ENCODE measurements at places on chromosomes 12 and 14.

- DNase-seq: no peak
Observed at GRCh38 chr12:26773313-26774104, 59.5 kb downstream of the ITPR2 start.

DNA sequence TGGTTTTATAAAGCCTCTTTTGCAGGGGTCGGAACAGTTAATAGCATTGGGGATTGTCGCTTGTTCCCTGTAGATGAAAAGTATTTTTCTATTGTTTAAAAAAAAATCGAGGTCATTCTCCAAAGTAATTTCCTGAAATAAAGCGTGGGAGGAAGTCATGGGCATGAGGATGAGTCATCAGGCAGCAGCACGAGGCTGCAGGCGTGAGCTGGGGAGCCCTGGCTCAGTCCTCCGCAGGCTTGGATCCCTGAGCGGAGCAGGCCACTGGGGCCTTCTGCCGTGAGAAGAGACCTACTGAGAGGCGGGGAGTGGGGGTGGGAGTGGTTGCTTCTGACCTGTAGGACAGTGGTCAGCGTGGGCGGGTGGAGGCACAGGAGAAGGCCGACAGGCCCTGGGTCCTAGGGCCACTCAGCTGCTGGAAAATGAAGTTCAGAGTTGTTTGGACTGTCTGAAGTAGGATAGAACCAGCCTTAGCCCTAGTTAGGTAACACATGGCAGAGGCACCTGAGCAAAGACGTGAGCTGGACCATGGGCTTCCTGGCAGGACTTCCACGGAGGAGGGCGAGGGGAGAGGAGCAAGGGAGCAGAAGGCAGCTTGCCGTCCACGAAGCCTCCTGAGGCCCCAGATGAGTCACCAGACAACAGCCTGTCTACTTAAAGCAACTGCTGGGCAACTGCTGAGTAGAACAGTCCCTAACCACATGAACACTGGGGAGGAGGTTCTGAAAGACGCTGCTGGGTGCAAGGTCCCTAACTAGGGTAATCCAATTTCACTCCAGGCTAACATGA, 21.1 kb upstream of the LGALS3 start:
- DNase-seq: no peak

DNA sequence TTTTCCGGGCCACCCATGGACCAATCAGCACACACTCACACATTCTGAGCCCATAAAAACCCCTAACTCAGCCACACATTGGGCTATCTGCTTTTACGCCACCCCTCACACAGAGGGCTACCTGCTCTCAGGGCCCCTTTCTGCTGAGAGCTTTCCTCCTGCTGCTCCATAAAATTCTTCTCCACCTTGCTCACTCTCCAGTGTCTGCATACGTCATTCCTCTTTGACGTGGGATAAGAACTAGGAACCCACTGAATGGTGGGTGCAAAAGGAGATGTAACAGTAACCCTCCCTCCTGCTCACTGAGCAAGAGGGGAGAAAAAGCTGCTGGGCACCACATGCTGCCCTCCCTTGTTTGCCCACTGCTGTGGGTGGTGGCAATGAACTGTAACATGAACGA, 596.7 kb upstream of the TMEM132C start:
- no peak for DNase-seq

DNA sequence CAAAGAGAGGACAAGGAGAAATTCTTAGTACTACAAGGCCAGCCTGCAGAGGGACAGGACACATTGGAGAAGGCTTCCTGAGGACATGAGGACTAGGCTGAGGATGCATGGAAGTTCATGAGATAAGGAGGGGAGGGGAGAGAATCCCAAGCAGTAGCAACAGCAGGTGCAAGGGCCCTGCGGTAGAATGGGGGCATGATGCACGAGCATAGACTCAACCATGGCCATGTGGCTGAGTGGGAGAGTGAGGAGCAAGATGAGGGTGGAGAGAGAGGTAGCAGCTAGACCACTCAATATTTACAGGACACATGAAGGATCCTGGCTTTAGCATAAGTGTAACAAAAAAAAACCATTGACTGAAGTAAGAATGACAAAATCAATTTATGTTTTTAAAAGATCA, 128.1 kb downstream of the PPM1H start:
- DNase-seq: no peak

- no peak for DNase-seq
Observed at GRCh38 chr12:100927826-100928225, 133.2 kb downstream of the ANO4 start.

GRCh38 chr12:68876461-68876860, 56.5 kb downstream of the CPM start:
- no peak for DNase-seq

DNA sequence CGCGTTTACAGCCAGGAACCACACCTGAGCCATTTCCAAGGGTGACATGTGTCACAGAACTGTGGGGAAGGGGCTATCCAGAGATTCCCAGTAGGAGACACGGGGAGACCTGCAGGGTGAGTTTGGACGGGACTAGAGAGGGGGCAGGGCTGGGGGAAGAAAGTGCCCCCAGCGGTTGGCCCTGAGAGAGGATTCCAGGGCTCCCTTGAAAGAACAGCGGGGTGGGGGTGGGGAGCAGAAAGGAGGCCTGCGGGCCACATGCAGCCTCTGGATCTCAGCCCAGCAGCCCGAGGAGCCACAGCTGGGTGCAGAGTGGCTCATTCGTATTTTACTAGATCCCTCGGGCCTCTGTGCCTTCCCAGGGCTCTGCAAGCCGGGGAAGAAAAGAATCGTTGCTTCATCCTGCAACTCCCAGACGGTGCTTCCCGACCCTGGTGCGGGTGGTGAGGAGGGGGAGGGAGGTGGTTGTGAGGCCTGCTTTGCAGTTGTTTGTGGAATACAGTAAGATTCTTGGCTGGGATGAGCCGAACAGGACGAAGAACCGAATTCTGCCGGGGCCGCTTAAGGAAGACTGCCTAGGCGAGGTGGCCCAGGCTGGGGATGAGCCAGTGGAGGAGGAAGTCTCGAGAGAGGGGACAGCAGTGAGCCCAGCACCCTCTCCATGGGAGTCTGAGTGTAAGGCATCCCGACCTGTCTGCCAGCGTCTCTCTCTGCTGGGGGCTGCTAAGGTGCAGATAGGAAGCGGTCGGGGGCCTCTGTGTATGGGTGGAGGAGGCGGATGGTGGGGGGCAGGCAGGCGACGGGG, 36.1 kb upstream of the ANKRD9 start:
- DNase-seq: no peak

DNA sequence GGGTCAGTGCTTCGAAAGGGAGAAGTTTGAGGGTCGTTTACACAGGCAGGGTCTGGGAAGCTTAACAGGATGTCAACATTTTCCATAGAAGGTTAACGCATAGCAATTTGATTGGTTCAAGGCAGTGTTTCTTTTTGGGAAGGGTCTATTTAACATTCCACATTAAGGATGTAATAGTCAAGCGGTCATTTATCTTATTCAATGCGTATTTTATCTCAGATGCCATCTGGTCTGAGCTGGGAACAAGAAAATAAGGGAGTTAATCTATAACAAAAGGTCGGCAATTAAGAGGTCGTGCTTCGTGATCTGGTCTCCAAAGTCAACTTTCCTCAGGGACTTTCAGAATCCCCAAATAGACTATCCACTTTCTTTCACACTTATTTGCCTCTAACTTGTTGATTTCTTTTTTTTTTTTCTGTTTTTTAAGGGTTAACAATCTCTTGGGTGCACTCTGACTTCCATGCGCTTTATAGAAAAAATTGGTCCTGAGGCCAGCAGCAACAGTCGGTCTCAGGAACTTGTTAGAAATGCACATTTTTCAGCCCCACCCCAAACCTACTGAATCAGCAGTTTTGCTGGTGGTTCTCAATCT, 550 bp upstream of the RESF1 start:
- no peak for DNase-seq

GRCh38 chr14:77991128-77991772, 178.9 kb upstream of the NRXN3 start:
- DNase-seq: no peak

GRCh38 chr14:96997269-96997668, 200.1 kb downstream of the VRK1 start:
- DNase-seq: no peak

DNA sequence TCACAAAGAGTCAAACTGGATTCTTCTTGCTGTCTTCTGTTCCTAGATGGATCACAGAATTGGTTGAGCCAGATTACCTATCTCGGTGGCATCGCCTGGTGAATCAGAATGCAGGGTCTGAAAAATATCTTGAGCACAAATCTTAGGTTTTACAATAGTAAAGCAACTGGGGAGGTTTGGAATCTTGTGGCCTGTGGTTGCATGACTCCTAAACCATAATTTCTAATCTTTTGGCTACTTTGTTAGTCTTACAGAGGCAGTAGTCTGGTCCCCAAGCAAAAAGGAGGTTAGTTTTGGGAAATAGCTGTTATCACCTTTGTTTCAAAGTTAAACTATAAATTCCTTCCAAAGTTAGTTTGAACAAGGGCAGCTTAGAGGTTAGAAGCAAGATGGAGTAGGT, 1488.5 kb upstream of the FLRT2 start:
- no peak for DNase-seq

- no peak for DNase-seq
Observed at GRCh38 chr12:57215668-57216013, 953 bp upstream of the NXPH4 start.

DNA sequence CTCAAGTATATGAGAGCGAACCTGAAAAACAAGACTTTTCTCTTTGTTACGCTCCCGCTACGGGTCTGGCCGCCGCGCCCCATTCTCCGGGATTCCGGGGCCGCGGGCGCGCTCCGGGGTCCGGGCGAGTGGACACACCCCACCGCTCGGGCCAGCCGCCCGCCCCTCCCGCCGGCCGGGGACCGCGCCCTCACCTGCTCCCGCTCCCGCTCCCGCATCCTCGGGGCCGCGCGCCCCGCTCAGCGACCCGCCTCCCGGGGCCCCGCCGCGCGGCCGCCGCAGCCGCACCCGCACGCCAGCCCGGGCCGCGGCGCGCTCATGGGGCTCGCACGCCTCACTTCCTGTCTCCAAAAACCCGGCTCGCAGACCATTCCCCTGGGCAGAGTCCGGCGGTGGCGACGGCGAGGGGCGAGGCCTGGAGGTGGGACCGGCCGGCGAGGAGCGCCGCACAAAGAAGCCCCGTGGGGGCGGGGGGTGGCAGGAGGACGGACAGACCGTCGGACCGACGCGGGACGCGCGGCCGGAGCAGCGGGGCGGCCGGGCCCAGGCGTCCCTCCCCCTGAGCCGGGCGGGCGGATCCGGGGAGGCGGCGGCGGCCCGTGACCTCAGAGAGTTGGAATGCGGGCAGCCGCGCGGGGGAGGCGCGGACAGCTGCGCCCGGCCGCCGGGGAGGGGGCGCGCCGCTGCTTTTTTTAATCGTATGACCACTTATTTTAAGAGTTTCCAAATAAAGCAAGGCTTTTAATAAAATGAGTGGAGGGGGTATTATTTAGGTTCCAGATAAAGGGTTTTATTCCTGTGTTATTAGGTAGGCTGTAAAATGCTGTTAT, at the start of gene PTPN21:
Gene PTPN21, minus strand, starts transcription at position 551 of the 830 bp plus-strand sequence. CDS start 4,590 bp downstream, outside the sequence.
- DNase-seq: no peak

DNA sequence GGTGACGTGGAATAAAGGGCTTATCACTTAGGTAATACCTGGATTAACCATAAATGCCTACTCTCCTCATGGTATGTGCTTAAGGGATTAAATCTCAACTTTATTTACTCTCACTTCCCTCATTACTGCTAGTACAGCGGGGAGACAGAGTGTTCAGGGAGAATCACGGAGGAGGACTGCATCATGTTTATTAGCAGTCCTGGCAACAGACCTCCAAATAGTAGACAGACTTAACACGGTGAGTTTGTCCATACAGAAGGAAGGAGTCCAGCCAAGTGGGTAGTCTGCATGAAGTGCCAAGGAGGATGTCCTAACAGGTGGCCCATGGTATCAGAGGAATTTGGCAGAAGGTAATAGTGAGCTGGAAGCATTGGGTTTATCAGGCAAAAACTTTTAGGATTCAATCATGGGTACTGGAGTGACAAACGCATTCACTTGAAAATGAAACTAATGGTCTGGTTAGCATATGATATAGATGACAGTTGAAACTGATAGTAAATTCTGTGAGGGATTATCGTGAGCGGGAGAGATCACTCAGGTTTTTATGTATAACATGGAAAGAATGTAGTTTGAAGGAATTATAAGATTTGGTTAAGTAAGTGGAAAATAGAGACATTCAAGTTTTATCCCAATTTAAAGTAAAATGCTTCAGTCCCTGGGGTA, 471.8 kb downstream of the TMEM117 start:
- no peak for DNase-seq

DNA sequence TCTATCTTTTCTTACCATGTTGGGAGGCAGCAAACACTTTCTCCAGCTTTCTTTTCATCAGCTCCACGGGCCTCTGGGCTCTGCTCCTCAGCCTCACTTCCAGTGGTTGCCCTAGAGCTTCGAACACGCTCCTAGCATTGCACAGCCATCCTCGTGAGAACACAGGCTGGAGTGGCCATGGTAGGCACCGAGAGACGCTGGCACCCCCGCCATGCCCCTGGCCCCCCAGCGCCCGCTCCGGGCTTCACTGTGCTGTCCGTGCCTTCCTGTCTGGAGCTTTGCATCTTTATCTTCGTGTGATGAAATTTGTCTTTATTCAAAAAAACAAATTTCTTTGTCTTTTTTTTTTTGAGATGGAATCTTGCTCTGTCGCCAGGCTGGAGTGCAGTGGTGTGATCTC, 352.2 kb downstream of the TMEM121 start:
- no peak for DNase-seq

DNA sequence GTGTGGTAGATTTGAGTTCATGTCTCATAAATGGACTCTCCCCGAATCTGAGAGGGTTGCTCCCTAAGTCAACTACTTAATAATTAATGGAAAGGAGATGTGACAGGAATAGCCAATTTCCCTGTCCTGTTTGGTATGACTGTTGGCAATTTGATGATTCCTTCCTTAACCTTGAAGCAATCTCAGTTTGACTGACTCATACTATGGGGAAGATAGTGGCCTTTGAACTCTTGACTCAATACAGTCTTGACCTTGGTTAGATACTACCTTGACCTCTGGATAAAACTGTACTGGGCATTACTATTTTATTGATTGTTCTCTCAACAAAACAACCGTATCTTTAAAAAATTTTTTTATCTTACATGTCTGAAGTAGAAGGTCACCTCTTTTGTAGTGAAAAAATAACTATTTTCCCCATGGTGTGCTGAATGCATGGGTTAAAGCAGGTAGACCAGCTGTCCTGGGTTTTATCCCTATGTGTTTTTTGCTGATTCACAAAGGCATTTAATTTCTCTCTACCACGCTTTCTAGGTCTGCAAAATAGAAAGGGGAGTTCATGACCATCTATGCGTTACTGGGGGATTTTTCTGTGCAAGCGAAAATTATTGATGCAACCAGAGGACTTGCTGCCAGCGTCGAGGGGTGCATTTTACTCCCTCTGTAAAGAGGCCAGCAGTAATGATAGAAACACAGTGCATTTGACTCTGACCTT, 80.1 kb downstream of the ETV6 start:
- no peak for DNase-seq

GRCh38 chr12:25276199-25276937, 25.6 kb upstream of the KRAS start:
- DNase-seq: peak; percentile 2

- DNase-seq: no peak
Observed at GRCh38 chr12:108425238-108425795, 86.2 kb upstream of the CMKLR1 start.

- no peak for DNase-seq
Observed at GRCh38 chr14:86639666-86640065, 1109.7 kb downstream of the FLRT2 start.

GRCh38 chr12:113757221-113758002, 208.7 kb downstream of the RBM19 start:
- DNase-seq: no peak
